ENCODE measurements at places on chromosomes 7 and 10. TPM values are rescaled to one million over a fixed set of nuclear protein-coding genes. Genes with fewer than 3 reads are reported as not detected.

DNA sequence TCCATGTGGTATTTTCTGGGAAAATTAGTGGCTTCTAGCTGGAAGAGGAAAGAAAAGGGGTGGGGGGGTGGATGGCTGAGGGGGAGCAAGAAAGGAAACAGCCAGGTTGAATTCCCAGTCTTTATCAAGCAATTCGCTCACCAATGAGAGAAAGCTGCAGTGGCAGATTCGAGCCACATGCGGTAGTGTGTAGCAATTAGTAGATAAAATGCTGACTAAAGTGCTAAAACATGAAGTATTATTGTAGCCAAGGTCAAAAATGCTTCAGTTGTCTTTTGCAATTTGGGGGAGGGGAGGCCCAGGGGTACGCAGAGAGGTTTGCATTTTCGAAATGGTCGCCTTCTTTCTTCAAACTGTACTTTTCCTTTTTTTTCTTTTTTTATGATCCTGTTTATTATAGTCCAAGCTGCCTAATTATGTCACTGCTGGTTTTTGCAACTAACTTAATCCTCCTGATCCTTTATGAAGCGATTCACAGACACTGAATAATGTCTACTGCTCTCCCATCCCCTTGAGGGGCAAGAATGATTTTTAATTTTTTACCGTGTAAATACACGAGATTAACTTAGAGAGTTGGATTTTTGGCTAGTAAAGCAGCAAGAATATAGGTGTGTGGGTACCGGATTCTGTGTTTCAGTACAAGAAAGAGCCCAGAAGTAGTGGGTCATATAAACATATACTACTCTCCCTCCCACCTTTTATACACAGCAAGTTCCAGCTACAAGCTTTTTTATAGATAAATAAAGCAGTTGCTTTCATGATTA lies 3.6 kb upstream of the ARID5B start:
- DNase-seq: peak; percentile 68

- no peak for DNase-seq
Observed at GRCh38 chr10:104642658-104643302, 1.7 kb downstream of the SORCS3 start.

- peak; percentile 6 for DNase-seq
Observed at GRCh38 chr10:17872191-17873091, 63.3 kb downstream of the MRC1 start.

GRCh38 chr7:133298080-133298479 lies 45.2 kb downstream of the EXOC4 start:
- no peak for DNase-seq

Gene PPP1R3C
- not detected for total RNA-seq

Gene CD36
- not detected for total RNA-seq

Gene PRR15
- total RNA-seq: 101 TPM

Gene DRGX
- total RNA-seq: not detected

Gene SAP25
- 1.5 TPM for total RNA-seq
